Trophoblast cell (in vitro differentiated cells and primary cell): ENCODE measurements at places on chromosomes 16 and 17.
A peak's percentile ranks its signal among the peaks of the same experiment; 100 is the strongest.

DNA sequence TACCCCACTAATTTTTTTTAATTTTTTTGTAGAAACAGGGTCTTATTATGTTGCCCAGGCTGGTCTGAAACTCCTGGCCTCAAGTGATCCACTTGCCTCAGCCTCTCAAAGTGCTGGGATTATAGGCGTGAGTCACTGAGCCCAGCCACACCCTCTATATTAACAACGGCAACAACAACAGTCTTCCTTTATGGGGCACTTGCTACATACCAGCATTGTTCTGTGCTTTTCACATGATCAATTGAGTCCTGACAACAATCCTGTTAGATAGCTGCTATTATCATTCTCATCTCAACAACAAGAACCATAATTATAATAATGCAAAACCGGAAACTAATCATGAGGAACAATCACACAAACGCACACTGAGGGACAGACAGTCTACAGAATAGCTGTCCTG lies 12.6 kb upstream of the ARL5C start:
- no peaks in the 10 kb centered on the region for H3K27me3 ChIP-seq
- no peak overlapping the region for H3K27ac ChIP-seq
- no peak for DNase-seq
- no peaks in the 10 kb centered on the region for H3K4me1 ChIP-seq
- peaks cover under 1% of the 10 kb centered on the region for H3K36me3 ChIP-seq

GRCh38 chr17:68641276-68642117 lies 40.3 kb upstream of the FAM20A start:
- DNase-seq, result peak; percentile 96
- no peak overlapping the region for H3K27ac ChIP-seq
- H3K27me3 ChIP-seq, result no peaks in the 10 kb centered on the region
- H3K4me3 ChIP-seq, result no peak overlapping the region

DNA sequence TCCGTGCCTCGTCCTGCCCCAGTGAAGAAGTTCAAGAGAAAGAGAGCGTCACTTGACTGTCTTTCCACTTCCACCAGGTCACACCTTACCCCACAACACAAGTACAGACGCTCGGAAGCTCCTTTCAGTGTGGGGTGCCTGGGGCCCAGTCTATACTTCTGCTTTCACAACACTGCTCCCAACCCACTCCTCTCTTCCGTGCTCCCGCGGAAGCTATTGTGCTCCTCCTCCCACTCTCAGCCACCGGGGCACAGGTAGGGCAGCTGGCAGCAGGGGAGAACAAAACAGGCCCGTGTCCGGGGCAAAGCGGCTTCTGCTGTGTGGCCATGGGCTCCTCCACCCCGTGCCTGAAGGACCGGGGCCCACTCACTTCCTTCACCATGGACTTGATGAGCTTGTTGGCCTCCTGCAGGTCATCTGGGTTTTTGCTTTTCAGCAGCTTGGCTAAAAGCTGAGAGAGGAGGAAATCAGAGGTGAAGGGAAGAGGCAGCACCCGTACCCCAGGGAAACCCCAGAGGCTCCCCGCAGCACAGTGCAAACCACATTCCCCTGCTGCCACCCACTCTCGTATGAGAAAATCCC lies 18.9 kb downstream of the GGA3 start:
- H3K4me1 ChIP-seq, result peaks cover 5% of the 10 kb centered on the region
- peaks cover 79% of the 10 kb centered on the region for H3K36me3 ChIP-seq
- no peak overlapping the region for H3K4me3 ChIP-seq
- no peaks in the 10 kb centered on the region for H3K27me3 ChIP-seq
- H3K27ac ChIP-seq, result no peak overlapping the region

DNA sequence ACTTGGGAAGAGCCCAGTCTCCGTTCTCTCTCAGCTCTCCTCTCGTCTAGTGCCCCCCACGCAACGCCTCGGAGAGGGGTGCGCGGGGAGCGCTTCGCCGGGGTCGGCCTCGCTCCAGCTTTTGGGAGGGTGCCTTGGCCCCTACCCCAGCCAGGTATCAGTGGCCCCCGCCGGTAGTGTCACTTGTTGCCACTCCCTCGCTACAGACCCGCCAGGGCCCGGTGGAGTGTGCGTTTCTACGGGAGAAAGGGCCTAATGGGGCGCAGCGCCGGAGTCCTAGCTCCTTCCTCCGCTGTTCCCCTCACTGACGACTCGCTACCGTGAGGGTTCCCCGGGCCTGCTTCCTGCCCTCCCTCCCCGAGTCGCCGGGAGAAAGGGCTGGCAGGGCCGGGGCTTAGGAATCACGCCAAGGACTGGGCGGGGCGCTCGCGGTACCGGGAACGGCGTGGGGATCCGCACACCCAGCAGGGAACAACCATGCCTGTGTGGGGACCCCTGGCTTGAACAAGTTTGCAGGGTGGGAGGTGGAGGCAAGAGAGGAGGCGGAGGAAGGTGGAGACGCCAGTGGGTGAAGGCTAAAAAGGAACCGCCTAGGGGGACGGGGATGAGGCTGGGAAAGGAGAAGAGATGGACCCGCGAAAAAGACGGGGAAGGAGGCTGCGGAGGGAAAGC lies 997 bp upstream of the CDH11 start:
- DNase-seq, result no peak
- peak overlapping the region; percentile 76 for H3K27ac ChIP-seq
- no peaks in the 10 kb centered on the region for H3K36me3 ChIP-seq

GRCh38 chr16:10552998-10553491 lies 27.4 kb downstream of the EMP2 start:
- H3K4me1 ChIP-seq, result no peaks in the 10 kb centered on the region
- peak; percentile 68 for DNase-seq
- H3K36me3 ChIP-seq, result peaks cover 3% of the 10 kb centered on the region
- H3K27me3 ChIP-seq, result no peaks in the 10 kb centered on the region

DNA sequence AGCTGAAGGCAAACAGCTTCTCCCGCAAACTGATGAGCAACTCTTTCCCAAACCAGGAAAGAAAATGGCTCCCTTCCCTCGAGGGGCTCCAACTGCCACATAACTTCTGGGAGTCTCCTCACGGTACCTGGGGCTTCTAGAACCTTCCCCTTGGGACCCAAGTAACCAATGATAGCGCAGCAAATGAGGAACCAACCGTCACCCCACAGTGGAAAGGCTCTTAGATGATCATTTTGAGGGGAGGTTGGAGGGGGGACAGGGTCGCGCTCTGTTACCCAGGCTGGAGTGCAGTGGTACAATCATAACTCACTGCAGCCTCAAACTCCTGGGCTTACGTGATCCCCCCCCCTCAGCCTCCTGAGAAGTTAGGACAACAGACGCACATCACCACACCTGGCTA lies at the start of gene DNAH17:
DNAH17 (minus strand) TSS at position 101 of the 400 bp plus-strand sequence. CDS start 2,339 bp downstream, outside the sequence.
- H3K4me1 ChIP-seq, result no peaks in the 10 kb centered on the region
- no peak within 1 kb of the TSS for H3K4me3 ChIP-seq
- no peak for DNase-seq
- H3K36me3 ChIP-seq, result no peaks in the 10 kb centered on the region
- H3K27ac ChIP-seq, result no peak within 1 kb of the TSS

GRCh38 chr17:40121181-40122135 lies at the start of gene MSL1:
TSS of gene MSL1 (plus strand) at chr17:40121971. CDS start at chr17:40122613, 642 bp downstream.
- peak within 1 kb of the TSS; percentile 93 for H3K4me3 ChIP-seq
- peak; percentile 79 for DNase-seq
- H3K36me3 ChIP-seq, result peaks cover 5% of the 10 kb centered on the region

GRCh38 chr17:38588788-38589174 lies 17.0 kb downstream of the SRCIN1 start:
- H3K4me3 ChIP-seq, result no peak overlapping the region
- DNase-seq, result peak; percentile 53
- H3K4me1 ChIP-seq, result peaks cover 14% of the 10 kb centered on the region

DNA sequence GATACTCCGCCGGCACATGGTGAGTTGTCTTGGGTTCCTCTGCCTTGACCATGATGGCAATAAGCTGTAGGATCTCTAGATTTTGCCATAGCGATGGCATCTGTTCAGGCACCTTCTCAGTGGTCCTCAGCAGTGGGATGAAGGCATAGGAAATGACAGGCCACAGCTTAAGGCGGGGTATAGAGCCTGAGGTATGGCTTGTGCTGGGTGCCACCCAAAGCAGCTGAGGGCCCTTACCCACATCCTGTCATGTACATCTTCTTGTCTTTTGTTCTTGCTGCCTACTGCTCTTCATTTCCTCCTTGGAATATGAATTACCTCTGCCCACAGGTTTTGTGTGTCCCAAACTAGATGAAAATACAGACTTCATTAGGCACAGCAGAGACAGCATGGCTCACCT lies 29.5 kb downstream of the KAT7 start:
- no peak overlapping the region for H3K27ac ChIP-seq
- no peak for DNase-seq
- peaks cover 24% of the 10 kb centered on the region for H3K36me3 ChIP-seq

DNA sequence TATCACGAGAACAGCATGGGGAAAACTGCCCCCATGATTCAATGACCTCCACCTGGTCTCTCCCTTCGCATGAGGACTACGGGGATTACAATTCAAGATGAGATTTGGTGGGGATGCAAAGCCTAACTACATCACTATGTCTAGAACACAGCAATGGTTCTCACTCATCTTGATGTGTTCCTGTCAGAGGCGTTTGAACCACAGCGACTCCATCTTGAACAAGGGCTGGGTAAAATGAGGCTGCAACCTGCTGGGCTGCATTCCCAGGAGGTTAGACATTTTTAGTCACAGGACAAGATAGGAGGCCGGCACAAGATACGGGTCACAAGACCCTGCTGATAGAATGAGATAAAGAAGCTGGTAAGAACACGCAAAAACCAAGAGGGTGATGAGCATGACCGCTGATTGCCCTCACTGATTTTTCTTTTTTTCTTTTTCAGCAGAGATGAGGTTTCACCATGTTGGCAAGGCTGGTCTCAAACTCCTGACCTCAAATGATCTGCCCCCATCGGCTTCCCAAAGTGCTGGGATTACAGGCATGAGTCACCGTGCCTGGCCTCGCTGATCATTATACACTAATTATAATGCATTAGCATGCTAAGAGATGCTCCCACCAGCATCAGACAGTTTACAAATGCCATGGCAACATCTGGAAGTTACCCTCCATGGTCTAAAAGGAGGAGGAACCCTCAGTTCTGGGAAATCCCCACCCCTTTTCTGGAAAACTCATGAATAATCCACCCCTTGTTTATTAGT lies 3.0 kb upstream of the PPY start:
- H3K36me3 ChIP-seq, result no peaks in the 10 kb centered on the region
- H3K4me3 ChIP-seq, result no peak overlapping the region
- DNase-seq, result peak; percentile 91
- no peaks in the 10 kb centered on the region for H3K27me3 ChIP-seq
- no peaks in the 10 kb centered on the region for H3K4me1 ChIP-seq
- H3K27ac ChIP-seq, result no peak overlapping the region

- no peak overlapping the region for H3K4me3 ChIP-seq
- H3K27me3 ChIP-seq, result no peaks in the 10 kb centered on the region
- H3K36me3 ChIP-seq, result no peaks in the 10 kb centered on the region
These were observed 70.3 kb downstream of the MYH11 start for GRCh38 chr16:15786501-15786900.

- peak overlapping the region; percentile 99 for H3K27ac ChIP-seq
- peak; percentile 70 for DNase-seq
- no peaks in the 10 kb centered on the region for H3K4me1 ChIP-seq
- H3K4me3 ChIP-seq, result peak overlapping the region; percentile 99
- H3K36me3 ChIP-seq, result no peaks in the 10 kb centered on the region
These were observed 825 bp downstream of the METTL9 start for GRCh38 chr16:21600031-21600773.

DNA sequence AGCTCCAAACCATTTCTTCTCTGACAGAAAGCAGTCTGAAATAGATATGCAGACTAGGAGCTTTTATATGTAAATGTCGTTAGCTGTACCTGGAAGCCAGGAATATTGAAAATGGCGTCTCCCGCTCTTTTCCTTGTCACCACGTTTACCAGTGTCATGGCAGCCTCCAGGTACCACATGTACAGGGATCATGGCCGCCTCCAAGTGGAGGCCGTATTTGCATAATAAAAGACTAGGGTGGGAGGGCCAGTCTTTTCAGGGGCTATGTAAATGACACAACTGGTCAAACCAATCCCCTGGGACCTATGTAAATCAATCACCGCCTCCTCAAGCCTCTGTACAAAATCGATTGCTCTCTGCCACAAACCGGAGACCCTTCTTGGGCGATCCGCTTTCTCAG lies 54.3 kb downstream of the MYOCD start:
- no peak overlapping the region for H3K4me3 ChIP-seq
- peaks cover 5% of the 10 kb centered on the region for H3K4me1 ChIP-seq
- H3K36me3 ChIP-seq, result peaks cover 9% of the 10 kb centered on the region

GRCh38 chr16:68387301-68387700 lies 61.0 kb downstream of the SMPD3 start:
- H3K27ac ChIP-seq, result no peak overlapping the region
- H3K27me3 ChIP-seq, result no peaks in the 10 kb centered on the region
- no peaks in the 10 kb centered on the region for H3K36me3 ChIP-seq
- H3K4me1 ChIP-seq, result no peaks in the 10 kb centered on the region

- H3K27ac ChIP-seq, result no peak overlapping the region
- H3K27me3 ChIP-seq, result no peaks in the 10 kb centered on the region
- H3K4me1 ChIP-seq, result peaks cover 18% of the 10 kb centered on the region
- H3K36me3 ChIP-seq, result no peaks in the 10 kb centered on the region
- DNase-seq, result no peak
These were observed 50.9 kb upstream of the CDC42EP4 start for GRCh38 chr17:73362697-73363096.

- H3K27me3 ChIP-seq, result no peaks in the 10 kb centered on the region
- H3K4me3 ChIP-seq, result no peak overlapping the region
- H3K36me3 ChIP-seq, result no peaks in the 10 kb centered on the region
These were observed 95.6 kb upstream of the CDYL2 start for GRCh38 chr16:80899809-80900592.
